ENCODE measurements at places on chromosomes 7 and 10.

- no peak for DNase-seq
Measured at GRCh38 chr7:134963036-134963435, 23.3 kb upstream of the AGBL3 start.

DNA sequence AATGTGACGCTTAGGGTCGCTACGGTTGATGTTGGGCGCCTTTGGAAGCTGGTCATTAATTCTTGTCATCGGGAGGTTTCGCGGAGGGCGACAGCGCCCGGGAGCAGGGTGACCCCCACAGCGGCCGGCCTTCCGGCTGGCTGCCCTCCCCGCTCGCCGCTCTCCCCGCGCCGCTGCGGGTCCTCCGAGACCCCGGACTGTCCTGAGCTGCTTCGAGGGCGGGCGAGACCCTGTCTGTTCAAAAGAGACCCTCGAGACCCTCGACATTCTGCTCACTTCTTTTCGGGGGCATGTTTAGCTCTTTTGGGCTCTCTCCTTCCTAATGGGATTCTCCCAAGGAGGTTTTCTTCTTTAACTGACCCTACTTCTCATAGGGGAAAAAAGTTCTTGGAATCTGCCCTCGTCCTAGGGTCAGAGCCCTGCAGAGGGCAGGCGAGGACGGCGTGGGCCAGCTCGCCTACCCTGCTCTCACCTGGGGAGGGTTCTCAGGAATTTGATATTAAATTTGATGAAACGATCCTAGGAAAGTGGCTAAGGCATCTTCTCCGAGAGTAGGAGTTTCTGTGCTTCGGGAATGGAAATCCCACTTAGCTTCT, 257.0 kb downstream of the OTUD1 start:
- no peak for DNase-seq

DNA sequence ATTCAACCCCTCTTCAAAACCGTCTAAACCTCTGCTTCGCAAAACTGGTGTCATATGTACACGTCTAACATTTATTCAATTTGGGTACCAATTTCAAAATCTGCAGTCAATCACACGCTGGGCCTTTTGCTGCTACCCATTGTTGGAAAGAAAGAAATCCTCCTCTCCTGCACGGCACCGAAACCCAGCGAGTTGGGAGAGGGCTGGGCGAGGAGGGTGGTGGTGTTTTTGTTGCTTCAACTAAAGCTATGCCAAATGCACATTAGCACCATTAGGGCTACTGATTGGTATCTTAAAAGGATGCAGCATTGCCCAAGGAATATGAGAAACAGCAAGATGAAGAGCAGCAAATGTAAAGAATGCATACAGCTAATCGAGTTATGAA, 7.8 kb downstream of the EBF3 start:
- no peak for DNase-seq

- no peak for DNase-seq
Measured at GRCh38 chr10:75108684-75109458, 2.6 kb upstream of the SAMD8 start.

DNA sequence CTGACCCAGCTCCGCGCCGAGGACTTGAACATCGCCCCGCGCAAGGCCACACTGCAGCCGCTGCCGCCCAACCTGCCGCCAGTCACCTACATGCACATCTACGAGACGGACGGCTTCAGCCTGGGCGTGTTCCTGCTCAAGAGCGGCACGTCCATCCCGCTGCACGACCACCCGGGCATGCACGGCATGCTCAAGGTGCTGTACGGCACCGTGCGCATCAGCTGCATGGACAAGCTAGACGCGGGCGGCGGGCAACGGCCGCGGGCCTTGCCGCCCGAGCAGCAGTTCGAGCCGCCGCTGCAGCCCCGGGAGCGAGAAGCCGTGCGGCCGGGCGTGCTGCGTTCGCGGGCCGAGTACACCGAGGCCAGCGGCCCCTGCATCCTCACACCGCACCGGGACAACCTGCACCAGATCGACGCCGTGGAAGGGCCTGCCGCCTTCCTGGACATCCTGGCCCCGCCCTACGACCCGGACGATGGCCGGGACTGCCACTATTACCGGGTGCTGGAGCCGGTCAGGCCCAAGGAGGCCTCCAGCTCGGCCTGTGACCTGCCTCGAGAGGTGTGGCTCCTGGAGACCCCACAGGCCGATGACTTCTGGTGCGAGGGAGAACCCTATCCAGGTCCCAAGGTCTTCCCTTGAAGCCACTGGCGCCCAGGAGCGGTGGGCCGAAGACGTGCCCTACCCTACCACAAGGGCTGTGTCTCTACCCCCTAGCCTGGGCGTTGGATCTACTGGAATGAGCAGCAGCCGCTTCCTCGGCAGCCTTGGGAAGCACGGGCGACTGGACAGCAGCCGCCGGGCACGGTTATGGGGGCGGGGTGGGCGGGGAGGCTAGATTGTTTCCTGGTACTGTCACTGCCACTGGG, 945 bp downstream of the ADO start:
- no peak for DNase-seq

All from right lung (tissue), 10 donors.